Hair follicular keratinocyte (primary cell): ENCODE measurements at places on chromosomes 11 and 22. TPM values are rescaled to one million over a fixed set of nuclear protein-coding genes. Genes with fewer than 3 reads are reported as not detected.

NXPE1 gene
- not detected in 2 replicates for total RNA-seq

FUT4 gene
- 2.4 and 3.2 TPM in 2 replicates for total RNA-seq

DEUP1 gene
- not detected in 2 replicates for total RNA-seq

RAD9A gene
- 5.5 and 16.3 TPM in 2 replicates for total RNA-seq

CPT1B gene
- total RNA-seq: 2.2 and 7.8 TPM in 2 replicates

COPB1 gene
- total RNA-seq: 160 and 195 TPM in 2 replicates
